ENCODE measurements at places on chromosomes 1 and 21.

- no peak for DNase-seq
Measured at GRCh38 chr1:202013603-202014002, 3.2 kb downstream of the ELF3 start.

DNA sequence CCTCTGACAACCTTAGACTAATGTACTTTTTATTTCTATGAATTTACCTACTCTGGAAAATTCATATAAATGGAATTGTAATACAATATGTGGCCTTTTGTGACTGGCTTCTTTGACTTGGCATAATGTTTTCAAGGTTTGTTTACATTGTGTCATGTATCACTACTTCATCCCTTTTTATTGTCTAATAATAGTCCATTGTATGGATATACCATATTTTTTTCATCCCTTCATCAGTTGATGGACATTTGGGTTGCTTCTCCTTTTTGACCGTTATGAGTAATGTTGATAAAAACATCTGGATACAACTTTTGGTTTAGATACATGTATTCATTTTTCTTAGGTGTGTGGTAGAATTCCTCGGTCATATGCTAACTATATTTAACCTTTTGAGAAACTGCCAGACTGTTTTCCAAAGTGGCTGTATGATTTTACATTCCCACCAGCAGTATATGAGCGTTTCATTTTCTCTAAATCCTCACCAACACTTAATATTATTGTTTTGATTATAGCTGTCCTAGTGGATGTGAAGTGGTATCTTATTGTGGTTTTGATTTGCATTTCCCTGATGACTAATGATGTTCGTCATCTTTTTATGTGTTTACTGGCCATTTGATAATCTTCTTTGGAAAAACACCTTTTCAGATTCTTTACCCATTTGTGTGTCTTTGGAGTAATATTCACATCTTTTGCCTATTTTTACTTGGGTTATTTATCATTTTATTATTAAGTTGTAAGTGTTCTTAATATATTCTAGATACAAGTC is 3.5 kb downstream of the RO60 start:
- DNase-seq, result no peak

DNA sequence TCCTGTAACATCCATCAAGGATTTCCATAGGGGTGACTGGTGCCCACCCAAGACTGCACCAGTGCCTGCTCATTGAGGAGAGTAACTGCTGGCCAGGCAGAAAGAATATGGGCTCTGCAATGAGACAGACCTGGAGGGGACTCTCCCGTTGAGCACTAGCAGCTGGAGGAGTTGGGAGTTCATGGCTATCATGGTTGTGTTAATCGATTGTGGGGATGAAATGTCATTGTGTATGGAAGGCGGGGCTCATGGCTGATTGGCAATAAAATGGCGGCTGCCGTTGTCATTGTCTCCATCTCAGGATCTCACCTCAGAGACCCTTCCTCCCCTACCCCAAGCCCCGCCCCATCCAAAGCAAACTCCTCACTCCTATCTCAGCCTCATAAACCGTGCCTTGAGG is 3.9 kb downstream of the TMEM125 start:
- no peak for DNase-seq

DNA sequence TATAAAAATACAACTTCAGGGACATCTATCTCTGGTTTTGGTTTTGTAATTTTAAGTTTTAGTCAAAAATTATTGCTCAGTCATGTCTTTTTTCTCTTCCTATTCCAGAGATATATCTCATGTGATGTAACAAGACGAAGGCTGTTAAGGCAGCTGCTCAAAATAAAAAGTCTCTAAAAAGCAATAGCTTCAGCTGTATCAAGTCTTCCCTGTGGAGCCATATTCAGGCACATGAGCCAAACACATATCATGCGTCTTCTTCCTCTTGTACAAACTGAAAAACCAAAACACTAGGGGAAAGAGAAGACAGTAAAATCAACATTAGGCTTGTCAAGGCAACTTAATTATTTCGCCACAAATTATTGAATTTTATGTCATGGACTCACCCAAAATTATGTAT is 240.7 kb downstream of the NRIP1 start:
- DNase-seq, result no peak

GRCh38 chr1:53574621-53575020 is 115.4 kb downstream of the DMRTB1 start:
- DNase-seq, result no peak

DNA sequence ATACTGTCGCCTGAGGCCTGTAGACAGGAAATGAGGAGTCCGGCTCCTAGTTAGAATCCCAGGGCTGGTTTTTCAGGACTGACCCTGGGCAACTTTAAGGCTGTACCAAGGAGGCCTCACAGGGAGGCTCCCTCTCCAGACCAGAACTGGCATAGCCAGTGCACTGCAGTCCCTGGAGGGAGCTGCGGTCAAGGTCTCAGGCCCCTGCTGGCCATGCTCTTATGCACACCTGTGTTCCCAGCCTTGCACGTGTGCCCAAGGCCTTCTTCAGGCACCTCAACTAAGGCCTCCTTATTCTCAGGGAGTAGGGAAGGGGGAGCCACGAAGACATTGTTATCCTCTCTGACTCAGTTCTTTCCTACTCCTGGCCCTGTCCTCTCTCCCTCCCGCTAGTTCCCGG is 22.0 kb upstream of the IFNAR1 start:
- no peak for DNase-seq

- DNase-seq, result no peak
Measured at GRCh38 chr21:42746593-42747275, 93.3 kb downstream of the PDE9A start.

DNA sequence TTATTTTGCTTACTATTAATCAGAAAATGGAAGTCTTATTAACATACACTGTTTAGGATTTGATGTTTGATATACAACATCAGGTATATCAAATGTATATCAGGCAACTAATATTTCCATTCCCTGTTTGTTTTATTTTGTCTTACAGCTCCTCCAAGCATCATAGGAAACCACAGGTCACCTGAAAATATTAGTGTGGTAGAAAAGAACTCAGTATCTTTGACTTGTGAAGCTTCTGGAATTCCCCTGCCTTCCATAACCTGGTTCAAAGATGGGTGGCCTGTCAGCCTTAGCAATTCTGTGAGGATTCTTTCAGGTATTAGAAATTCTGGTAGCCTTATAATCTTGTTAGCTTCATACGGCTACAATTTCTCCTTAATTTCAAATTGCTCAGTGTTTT is 318.0 kb downstream of the TPR start:
- DNase-seq, result peak; percentile 53

- DNase-seq, result no peak
Measured at GRCh38 chr1:162580308-162580707, 18.8 kb downstream of the UAP1 start.

- DNase-seq, result no peak
Measured at GRCh38 chr1:152148051-152148450, 11.0 kb downstream of the RPTN start.

Data from kidney tubule cell (primary cell).